ENCODE measurements at places on chromosomes 2 and 18.
A peak's percentile ranks its signal among the peaks of the same experiment; 100 is the strongest.

- peak; percentile 82 for DNase-seq
These were observed 32.6 kb upstream of the PPP3R1 start for GRCh38 chr2:68284896-68285295.

- no peak for DNase-seq
These were observed 906.7 kb downstream of the NRXN1 start for GRCh38 chr2:50125246-50125645.

DNA sequence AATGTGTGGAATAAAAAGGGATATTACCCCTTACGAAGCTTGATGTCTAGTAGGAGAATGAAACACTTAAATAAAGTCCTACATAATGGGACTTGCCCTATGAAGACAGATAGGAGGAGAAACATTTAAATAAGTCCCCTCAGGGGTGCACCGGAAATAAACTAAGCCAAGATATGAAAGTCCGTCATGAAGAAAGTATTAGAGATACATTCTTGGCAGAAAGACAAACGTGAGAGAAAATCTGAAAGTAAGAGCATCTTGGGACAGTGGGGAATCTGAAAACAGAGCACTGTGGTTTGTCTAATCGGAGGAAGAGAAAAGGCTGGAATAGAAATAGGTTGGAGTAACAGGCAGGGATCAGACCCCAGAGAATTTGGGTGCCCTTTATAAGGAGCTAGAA, 516.9 kb upstream of the DSEL start:
- no peak for DNase-seq

DNA sequence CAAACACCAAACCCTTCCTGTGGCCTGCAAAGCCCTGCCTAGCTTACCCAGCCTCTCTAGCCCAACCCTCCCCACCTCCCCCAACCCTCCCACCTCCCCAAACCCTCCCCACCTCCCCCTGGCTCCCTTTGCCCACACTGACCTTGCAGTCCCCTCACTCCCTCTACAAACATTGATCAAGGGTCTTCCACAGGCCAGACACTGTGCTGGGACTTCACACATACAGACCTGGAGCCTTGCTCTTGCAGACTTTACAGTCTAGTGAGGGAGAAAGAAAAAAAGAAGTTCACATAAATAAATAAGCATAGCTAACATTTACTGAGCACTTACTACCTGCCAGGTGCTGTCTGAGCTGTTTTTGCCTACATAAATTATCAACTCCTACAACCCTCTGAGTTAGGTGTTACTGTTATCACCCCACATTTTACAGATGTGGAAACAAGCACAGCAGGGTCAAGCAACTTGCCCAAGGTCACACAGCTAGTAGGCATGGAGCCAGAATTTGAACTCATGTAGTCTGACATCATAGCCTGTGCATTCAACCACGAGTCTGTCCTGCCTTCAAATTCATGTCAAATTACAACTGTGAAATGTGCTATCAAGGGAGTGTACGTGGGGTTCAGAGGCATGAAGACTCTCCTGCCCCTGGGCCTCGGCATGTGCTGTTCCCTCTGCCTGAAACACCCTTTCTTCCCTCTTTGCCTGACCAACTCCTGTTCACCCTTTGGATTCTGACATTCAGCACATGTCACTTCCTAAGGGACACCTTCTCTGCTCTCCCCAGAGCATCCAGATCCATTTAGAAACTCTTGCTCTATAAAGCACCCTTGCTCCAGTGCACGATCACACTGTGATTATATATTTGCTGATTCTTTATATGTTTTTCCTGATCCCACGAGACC, 209.9 kb downstream of the TNS1 start:
- DNase-seq: no peak

DNA sequence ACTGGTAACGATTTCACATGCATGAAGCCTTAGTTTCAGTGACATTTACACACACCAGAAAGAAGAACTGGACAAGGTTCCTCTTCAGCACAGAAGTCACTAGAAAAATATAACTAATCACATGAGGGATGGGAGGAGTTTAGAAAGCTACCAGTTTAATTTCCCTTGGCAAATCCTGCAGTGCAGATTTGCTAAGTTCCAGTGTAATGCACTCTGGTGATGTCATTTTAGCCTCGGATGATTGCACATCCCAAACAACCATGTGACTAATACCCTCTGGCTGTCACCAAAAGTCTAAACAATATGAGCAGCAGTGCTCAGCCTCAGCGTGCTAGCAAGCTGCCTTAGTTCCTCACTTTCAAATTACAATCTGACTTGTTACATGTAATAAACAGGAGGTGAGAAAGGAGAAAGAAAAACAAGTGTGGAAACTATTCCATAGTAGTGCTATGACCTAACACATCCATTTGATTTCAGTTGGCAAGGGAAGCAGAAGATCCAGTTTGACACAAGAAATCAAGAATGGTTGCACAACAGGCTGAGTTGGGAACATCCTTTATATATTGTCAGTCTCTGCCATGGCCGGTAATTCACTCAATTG, 35.3 kb upstream of the PPP1CB start:
- DNase-seq: peak; percentile 83

- no peak for DNase-seq
These were observed 16.3 kb downstream of the CAPG start for GRCh38 chr2:85393836-85394235.

DNA sequence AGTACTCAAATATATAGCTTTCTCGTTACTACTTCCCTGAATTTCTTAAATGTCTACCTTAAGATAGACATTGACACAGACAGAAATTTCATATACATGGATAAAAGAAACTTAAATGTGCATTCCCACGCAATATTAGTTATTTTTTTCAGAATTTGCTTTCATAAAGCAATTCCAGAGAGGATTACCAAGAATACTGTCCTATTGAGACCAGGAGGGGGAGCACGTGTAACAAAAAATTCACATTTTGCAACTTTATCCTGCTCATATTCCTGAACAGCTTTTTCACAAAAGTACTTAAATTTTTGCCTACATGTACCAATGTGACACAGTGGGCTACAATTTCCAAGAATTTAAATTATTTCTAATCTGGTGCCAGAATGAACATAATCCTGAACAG, 30.7 kb upstream of the ERCC3 start:
- peak; percentile 60 for DNase-seq

GRCh38 chr2:102392942-102393341, 30.0 kb upstream of the IL18RAP start:
- no peak for DNase-seq

- DNase-seq: peak; percentile 81
These were observed 201.8 kb downstream of the EPHA4 start for GRCh38 chr2:221370076-221370856.

GRCh38 chr2:230124757-230125431, 56.2 kb upstream of the SLC16A14 start:
- no peak for DNase-seq

- no peak for DNase-seq
These were observed 223.0 kb upstream of the DPP10 start for GRCh38 chr2:114219456-114219855.

DNA sequence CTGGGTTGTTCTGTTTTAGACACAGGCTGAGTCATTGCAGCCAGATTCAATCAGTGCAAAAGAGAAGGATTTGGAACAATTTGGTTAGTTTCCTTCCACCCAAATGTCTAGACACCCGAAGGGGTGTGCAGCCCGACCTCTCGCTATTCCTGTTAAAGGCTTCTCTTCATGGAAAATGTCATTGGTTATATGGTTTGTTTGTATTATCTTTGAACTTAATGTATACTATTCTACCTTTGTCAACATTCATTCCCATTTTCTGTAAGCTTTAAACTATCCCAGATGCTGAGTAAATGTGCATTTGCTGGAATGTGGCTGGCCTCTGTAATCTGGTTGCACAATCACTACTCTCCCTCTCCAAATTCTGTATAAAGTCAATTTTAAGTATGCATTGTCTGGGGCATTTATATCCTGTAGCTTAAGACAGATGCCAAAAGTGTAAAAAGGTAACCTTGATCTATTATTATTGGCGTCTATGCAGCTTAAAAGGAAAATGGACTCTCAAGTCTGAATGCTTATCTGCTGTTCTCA, 80.4 kb upstream of the RND3 start:
- no peak for DNase-seq

- no peak for DNase-seq
These were observed 49.5 kb upstream of the POLE4 start for GRCh38 chr2:74908748-74909444.

- no peak for DNase-seq
These were observed 64.6 kb upstream of the ACKR3 start for GRCh38 chr2:236505041-236505440.

- no peak for DNase-seq
These were observed 40.6 kb upstream of the MAP2 start for GRCh38 chr2:209383212-209383611.

DNA sequence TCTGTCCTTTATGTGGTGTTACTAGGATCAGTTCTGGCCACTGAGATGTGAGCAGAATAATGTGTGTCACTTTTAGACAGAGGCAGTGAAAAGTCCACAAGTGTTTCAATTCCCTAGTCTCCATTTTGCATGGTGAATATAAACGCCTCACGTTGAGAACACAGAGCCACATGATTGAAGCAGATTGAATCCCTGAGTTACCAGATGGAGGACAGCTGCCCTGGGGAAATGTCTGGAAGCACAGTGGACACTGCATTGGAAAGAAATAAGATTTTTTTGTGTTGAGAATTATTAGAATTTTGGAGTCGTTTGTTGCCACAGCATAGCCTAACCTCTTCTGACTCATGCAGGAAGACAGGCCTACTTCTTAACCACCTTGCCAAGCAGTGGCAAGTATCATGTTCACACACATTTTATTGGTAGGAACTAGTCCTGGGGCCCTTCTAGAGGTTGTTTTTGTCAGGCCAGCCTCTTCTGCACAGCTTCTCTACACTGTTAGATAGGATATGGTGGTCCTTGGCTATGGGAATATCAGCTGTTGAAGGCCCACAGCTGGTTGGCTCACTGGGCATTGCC, 188.6 kb downstream of the TMEM182 start:
- DNase-seq: no peak

DNA sequence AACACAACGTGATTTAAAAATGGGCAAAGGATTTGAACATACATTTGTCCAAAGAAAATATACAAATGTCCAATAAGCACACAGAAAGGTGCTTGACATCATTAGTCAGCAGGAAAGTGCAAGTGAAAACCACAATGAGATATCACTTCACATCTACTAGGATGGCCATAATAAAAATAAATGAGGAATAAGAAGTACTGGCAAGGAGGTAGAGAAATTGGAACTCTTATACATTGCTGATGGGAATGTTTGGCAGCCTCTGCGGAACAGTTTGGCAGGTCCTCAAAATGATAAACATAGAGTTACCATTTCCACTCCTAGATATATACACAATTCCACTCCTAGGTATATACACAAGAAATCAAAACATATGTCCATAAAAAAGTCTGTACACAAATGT, 51.0 kb upstream of the PGAP1 start:
- no peak for DNase-seq

- no peak for DNase-seq
These were observed 81.6 kb downstream of the EPB41L3 start for GRCh38 chr18:5462227-5462626.

DNA sequence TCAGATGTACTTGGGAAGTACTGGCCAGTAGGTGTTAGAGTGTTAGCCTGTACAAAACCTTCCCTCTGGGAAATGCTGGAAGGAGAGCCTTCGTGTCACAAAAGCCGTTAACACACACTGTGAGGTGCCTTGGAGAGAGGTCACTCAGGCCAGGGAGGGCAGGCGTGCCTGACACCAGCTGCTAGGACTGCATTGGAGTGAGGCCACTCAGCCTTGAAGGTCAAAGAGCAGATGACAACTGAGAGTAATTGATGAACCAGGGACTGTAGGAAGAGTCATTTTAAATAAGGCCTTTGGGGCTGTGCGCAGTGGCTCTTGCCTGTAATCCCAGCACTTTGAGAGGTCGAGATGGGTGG, 45.4 kb downstream of the ASAP2 start:
- DNase-seq: no peak

- peak; percentile 62 for DNase-seq
These were observed 207.6 kb upstream of the SMIM21 start for GRCh38 chr18:75635096-75635495.

DNA sequence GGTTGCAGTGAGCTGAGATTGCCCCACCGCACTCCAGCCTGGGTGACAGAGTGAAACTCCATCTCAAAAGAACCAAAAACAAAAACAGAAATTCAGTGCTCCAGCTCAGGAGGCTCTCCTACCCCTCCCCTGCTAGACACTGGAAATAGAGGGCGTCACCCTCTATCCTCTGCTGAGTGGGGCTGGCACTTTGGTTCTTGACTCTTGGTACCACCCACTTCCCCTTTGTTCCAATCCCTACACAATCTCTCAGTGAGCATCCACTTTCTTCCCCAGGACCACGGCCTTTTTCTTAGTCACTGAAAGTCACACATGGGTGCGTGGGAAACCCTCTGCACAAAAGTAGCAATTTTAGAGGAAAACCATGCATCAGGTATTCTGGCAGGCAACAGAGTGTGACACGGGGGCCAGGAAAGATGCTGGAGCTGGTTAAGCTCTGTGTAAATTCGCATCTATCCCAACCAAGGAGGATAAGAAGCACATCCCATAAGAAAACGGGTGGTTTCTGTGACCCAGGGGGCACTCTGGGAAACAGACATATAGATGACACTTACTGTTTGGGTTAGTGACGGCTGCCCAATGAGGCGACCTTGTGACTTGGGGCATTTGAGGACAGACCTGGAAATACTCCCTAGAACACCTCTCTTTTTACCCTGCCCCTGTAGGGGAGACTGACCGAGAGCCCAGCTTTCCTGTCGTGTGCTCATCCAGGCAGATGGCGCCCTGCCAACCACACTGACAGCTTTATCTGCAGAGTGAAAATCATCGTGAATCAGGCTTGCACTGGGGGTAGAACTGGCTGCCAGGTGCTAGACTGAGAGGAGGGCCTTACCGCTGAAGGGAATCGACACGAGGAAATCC, 7.7 kb downstream of the HJURP start:
- DNase-seq: no peak

GRCh38 chr2:224976629-224977525, 65.4 kb downstream of the DOCK10 start:
- no peak for DNase-seq

- no peak for DNase-seq
These were observed 8.6 kb upstream of the COL3A1 start for GRCh38 chr2:188965563-188965962.

DNA sequence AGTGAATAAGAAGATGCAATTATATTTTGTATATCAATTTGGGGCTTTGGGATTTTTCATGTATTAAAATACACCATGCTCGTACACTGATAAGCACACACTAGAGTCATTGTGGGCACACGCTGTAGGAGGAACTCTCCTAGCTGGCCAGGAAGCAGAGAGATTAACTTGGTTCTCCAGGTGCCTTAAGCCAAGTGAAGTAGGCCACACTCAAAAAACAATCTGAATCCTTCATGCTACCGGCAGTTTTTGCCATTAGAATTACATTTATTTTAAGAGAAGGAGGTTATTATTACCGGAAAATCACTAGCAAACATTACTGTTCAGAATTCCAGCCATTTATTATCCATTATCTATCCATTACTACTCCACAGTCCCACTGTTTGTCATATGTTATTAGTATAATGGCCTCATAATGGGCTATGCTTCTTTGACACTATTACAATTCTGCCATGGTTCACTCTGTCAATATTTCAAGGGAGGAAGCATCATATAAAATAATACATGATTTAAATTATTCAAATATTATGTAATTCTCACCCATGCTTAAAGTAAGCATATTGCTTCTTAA, 214.4 kb downstream of the L3MBTL4 start:
- DNase-seq: no peak
